ENCODE measurements at places on chromosomes 2 and 18. TPM values are rescaled to one million over a fixed set of nuclear protein-coding genes. Genes with fewer than 3 reads are reported as not detected.

The C1GALT1C1L gene
- total RNA-seq = 0.20 TPM

The C2orf81 gene
- 0.28 TPM for total RNA-seq

The POMC gene
- total RNA-seq = 0.28 TPM

GRCh38 chr18:12598181-12598930 is 59.6 kb downstream of the SPIRE1 start:
- peak; percentile 50 for DNase-seq

- DNase-seq = peak; percentile 73
Observed at GRCh38 chr2:241358470-241358869, 2.4 kb downstream of the FARP2 start.

DNA sequence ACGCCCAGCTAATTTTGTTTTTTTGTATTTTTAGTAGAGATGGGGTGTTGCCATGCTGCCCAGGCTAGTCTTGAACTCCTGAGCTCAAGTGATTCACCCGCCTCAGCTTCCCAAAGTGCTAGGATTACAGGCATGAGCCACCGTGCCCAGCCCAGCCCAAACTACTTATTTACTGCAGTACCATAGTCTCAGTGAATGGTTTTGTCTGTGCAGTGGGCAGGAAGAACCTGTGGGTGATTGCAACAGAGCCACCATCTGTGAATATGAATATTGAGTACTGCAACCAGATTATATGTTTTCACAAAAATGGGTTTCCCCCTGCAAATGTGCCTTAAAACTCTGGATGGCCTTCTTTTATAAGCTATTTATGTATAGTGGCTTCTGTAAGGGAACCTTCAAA is 9.1 kb downstream of the MPPE1 start:
- no peak for DNase-seq

GRCh38 chr2:20551260-20551944 is 99.5 kb downstream of the HS1BP3 start:
- DNase-seq = no peak

The AFF3 gene
- total RNA-seq = under 0.01 TPM

- no peak for DNase-seq
Observed at GRCh38 chr18:49788327-49788898, 24.9 kb downstream of the ACAA2 start.

- DNase-seq = no peak
Observed at GRCh38 chr2:215594766-215595165, 158.9 kb upstream of the FN1 start.

GRCh38 chr2:9740382-9741073 is 102.7 kb upstream of the TAF1B start:
- DNase-seq = no peak

DNA sequence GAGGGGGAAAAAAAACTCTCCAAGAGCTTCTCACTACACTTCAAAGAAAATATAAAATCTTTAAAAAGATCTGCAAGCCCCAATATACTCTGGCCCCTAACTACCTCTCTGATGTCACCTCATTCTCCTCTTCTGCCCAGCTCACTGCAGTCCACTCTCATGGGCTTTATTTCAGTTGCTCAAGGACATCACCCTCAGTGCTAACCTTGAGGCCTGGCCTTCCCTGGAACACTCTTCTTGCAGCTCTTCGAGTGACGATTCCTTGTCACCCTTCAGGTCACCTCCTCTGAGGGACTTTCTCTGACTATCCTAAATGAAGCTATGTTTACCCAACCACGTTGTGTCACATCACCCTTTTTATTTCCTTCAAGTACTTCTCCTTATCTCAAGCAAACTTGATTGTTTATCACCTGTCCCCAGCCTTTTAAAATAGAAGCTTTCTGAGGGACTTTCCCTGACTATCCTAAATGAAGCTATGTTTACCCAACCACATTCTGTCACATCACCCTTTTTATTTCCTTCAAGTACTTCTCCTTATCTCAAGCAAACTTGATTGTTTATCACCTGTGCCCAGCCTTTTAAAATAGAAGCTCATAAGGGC is 10.4 kb downstream of the RTTN start:
- no peak for DNase-seq

GRCh38 chr2:11329776-11330175 is 14.7 kb downstream of the ROCK2 start:
- no peak for DNase-seq

The FAM237A gene
- not detected for total RNA-seq

The CNDP1 gene
- total RNA-seq = not detected

The STAT4 gene
- 0.13 TPM for total RNA-seq

All from pulmonary artery endothelial cell (primary cell).